ENCODE measurements at places on chromosomes 13 and 19.

GRCh38 chr13:113740286-113740556, 18.8 kb upstream of the TMEM255B start:
- DNase-seq = no peak

DNA sequence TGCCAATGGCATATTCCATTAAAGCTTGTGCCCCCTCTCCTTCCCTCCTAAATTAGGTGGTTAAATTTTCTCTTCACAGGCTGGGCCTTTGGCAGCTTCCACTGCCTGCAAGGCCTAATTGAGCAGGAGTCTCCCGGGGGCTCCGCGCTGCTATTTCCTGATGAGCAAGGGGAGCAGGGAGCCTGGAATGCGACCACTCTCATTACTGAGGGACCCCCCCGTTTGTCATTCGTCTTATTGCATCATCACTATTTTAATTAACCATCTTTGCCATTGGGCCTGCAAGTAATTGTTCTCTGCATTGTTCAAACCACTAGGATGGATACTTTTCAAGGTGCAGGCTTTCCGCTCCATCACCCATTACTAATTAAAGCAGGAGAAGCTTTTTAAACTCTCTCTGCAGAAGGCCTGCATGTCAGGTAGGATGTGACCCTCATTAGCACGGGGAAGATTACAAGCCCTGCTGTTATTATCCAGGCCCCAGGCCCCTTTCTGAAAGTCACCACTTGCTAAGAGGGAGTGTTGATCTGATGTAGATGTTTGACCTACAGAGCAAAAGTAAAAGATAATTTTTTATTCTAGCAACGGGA, 142.3 kb downstream of the OXGR1 start:
- no peak for DNase-seq

DNA sequence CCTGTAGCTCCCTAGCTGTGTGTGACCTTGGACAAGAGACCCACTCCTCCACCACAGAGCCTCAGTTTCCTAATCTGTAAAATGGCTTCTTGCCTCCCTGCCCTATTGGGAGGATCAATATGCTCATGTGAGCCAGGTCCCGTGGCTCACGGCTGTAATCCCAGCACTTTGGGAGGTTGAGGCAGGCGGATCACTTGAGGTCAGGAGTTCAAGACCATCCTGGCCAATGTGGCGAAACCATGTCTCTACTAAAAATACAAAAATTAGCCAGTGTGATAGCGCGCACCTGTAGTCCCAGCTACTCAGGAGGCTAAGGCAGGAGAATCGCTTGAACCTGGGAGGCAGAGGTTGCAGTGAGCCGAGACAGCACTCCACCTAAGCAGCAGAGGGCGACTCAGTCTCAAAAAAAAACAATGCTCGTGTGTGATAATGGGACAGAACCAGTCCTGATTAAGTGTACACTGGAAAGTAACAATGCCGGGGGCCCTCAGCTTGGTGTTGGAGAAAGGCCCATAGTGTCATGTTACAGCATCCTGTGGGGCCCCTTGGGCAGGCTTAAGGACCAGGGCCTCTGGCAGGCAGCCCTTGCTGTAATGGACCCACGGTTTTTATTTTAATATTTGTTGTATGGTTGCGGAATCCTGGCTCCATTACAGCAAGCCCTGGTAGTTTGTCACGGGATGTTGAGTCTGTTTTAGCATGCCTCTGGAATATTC, 6.8 kb downstream of the RPS11 start:
- no peak for DNase-seq

DNA sequence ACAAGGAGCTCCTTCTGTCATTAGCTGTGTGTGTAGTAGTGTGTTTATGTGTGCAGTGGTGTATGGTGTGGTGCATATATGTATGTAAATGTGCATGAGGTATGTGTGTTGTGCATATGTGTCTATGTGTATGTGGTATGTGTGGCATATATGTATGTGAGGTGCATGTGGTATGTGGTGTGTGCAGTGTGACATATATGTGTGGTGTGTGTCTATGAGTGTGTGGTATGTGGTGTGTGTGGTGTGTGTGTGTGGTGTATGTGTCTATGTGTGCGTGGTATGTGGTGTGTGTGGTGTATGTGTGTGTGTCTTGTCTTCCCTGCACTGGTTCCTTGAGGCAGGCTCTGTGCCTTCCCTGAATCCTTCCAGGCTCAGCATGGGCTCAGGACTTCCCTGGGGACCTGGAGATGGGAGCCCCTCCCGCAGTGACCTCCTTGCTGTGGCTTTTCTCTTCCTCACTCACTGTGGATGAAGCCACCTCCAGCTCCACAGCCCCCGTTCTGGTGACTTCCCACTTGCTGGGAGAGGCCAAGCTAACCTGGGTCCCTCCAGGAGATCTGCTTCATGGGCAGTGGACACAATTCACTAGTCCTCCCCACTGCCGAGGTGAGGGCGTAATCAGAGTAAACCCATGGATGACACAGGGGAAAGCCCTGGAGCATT, 64.2 kb downstream of the CCDC70 start:
- DNase-seq = no peak

DNA sequence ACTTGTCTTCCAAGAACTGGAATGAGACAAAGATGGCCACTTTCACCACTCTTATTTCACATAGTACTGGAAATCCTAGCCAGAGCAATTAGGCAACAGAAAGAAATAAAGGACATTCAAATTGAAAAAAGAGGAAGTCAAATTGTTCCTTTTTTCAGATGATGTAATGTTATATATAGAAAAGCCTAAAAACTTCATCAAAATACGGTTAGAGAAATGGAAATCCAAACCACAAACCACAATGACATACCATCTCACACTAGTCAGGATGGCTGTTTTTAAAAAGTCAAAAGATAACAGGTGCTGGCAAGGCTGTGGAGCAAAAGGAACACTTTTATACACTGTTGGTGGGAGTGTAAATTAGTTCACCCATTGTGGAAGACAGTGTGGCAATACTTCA, 113.3 kb upstream of the SPRY2 start:
- no peak for DNase-seq

DNA sequence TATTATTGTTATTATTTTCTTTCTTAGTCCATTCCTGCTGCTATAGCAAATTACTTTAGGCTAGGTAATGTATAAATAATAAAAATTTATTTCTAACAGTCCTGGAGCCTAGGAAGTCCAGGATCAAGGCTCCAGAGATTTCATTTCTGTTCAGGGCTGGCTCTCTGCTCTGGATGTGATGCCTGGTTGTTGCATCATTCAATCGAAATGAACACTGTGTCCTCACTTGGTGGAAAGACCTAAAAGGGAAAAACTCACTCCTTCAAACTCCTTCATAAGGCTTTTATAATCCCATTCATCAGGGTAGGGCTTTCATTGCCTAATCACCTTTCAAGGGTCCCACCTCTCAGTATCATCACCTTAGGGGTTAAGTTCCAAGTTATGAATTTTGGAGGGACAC, 395.0 kb downstream of the EFNB2 start:
- no peak for DNase-seq

GRCh38 chr13:106156468-106156867, 379.0 kb downstream of the EFNB2 start:
- DNase-seq = no peak

DNA sequence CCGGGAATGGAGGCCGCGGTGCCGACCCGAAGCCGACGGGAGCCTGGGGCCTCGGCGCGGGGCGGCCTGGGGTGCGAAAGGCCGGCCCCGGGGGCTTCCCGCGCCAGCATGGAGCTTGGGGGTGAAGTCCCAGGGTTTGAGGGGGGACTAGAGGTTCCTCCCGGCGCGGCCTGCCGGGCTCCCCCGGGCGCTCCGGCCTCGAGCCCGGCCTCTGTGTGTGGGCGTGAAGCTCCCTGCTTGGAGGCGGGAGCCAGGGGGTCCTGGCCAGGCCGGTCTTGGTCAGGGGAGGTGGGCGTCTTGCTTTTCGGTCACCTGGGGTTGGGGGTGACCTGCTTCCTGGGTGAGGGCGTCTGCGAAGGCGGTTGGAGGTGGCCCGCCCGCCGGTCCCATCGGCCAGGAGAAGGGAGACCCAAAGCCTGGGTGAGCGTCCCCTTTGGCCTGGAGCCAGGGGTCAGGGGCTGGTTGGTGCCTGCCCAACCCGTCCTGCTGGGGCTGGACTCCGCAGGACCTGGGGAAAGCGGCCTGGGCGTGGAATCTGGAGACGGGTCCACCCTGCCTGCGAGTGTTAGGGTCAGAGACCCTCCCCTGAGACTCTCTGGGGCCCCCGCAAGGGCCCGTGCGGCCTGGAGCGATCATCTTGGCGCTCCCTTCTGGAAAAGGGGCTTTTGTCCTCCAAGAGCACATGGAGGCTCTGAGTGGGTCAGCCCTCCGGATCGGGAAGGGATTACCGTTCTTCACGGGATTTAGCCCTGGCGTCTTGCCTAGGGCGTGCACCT, 535 bp downstream of the BSG start:
- no peak for DNase-seq

DNA sequence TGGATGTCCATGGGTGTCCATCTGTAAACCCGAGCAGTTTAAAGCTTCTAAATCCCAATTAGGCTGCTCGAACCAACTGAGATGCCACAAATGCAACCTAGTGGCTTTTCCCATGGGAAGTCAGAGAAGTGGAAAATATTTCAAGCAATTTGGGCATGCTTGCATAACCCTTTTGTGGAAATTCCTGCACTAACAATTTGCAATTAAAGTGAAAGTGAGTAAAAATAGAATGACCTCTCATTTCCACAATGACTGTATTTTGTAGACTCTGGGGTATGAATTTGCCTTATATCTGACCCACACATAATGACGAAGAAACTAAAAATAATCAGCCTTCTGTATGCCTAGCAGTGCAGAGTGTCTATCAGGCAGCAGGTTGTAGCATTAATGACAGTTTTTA, 91.8 kb upstream of the TSC22D1 start:
- no peak for DNase-seq

DNA sequence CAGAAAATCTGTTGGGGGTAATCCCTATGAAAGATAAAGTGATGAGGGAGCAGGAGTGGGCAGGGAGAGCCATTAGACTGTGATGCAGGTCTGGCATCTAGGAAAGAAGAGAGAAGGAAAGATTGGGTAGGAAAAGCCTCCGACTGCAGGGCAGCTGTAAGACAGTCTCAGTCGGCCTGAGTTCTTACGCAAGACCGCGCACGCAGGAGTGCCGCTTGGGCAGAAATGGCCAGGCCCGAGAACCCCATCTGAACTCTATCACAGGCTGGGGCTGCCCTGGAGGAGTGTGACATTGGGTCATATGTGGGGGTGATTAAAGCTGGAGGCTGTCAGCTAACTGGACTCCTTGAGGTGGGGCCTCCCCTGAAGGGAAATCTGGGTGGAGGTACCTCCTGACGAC, 13.9 kb upstream of the FBXL3 start:
- no peak for DNase-seq

DNA sequence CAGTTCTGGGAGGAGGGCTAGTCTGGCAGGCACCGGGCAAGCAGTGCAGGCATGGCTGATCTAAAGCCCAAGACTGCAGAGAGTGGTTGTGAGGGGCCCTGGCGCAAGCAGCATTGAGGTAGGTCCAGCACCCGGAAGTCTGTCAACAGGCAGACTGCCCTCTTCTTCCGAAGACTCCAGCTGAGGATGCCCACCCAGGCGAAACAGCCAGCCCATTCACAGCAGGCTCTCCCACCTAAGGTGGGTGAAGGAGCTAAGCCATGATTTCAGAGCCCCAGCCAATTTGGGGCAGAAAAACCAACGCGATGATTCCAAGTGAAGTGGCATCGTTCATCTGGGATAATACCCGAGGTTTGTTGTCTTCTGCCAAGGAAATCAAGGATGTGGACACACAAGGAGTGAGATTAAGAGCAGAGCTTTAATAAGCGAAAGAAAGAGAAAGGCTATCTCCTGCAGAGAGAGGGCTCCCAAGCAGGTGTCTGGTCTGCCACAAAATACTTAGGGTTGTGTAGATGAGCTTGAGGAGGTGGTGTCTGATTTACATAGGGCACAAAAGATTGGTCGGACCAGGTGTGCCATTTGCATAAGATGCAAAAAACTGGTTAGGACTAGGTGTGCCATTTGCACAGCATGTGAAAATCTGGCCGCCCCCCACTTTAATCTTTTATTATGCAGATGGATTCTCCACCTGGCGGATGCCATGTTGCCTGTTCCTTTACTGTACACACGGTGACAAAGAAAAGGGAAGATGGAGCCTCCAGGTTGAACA, 22.6 kb downstream of the FAM124A start:
- no peak for DNase-seq

GRCh38 chr13:36288794-36289391, 8.7 kb downstream of the CCDC169 start:
- no peak for DNase-seq

GRCh38 chr19:7925171-7925851, 624 bp downstream of the CTXN1 start:
- DNase-seq = peak; percentile 34

GRCh38 chr13:66532146-66532545, 698.0 kb downstream of the PCDH9 start:
- DNase-seq = no peak

DNA sequence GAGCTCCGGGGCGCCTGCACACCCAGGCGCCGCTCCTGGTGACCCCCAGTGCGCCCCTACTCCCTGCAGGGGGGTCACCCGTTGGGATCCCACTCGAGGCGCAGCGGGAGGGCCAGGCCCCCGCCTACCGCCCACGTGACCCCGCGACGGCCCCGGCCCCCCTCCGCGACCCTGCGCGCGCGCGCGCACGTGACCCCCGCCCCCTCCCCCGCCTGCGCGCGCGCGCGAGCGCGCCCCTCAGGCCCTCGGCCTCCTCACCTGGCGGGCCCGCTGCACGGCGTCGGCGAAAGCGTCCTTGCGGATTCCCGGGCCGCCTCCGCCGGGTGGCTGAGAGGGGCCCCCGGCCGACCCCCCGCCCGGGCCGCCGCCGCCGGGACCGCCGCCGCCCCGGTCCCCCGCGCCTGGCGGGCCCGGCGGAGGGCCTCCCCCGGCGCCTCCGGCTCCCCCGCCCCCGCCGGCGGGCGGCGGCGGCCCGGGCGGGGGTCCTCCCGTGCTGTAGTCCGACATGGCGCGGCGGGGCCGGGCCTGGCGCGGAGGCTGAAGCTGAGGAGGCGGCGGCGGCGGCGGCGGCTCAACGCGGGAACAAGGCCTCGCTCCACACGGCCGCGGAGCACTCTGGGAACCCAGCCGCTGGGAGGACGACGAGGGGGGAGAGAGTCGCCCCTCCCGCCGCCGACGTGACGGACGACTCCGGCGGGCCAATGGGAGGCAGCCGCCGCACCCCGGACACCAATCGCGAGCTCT, at the start of gene KHSRP:
Gene KHSRP, minus strand, starts transcription at position 617 of the 744 bp plus-strand sequence. Its CDS starts 110 bp downstream, at position 507.
- DNase-seq = no peak

- DNase-seq = no peak
Measured at GRCh38 chr19:632579-633067, 714 bp downstream of the POLRMT start.

DNA sequence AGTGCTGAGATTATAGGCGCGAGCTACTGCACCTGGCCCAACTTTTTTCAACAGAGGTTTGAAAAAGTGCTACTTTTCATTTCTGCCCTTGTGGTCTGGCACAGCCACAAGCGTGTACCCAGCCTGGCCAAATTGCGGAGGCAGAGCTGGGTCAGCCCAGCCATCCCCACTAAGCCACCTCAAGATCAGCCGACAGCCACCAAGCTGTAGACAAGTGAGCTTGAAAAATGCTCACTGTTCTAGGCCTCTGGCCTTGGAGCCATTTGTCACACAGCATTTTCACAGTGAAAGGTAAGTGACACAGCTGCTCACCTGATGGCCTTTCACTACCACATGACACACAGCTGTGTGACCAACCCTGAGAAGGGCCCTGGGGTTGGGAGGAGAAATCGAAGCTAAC, 27.3 kb downstream of the DNMT1 start:
- no peak for DNase-seq

GRCh38 chr13:42011601-42012350, 36.7 kb upstream of the DGKH start:
- no peak for DNase-seq

All from stimulated activated CD4-positive, alpha-beta T cell treated with anti-CD3 and anti-CD28 coated beads, TNF-alpha, amount 100 ng/mL, for 1 hour (primary cell).